RCC 7860 (cell line): ENCODE measurements at places on chromosomes 3 and 15.
A peak's percentile ranks its signal among the peaks of the same experiment; 100 is the strongest.

DNA sequence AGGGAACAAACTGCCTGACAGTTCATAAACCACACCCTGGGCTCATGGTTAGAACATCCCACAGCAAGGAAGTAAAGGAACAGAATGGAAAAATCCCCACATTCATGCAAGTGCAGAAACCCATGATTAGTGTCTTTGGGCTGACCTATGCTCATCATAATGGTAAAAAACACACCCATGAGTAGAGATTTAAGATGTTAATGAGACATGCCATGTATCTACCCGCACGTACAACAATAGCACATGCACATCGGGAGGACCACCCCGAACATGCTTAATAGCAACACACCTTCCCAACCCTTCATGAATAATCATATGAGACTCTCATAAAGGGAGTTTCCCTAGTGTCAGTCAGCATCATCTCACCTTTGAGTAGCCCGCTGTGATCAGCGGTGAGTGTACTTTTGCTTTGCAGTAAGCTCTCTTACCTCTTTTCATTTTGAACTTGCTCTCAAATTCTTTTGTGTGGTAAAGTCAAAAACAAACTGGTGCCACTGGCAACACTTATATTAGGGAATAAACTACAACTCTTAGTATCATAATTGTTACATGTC is 23.2 kb downstream of the ZBED2 start:
- DNase-seq = no peak

- DNase-seq = no peak
These were observed 27.0 kb downstream of the CHCHD6 start for GRCh38 chr3:126731044-126731443.

DNA sequence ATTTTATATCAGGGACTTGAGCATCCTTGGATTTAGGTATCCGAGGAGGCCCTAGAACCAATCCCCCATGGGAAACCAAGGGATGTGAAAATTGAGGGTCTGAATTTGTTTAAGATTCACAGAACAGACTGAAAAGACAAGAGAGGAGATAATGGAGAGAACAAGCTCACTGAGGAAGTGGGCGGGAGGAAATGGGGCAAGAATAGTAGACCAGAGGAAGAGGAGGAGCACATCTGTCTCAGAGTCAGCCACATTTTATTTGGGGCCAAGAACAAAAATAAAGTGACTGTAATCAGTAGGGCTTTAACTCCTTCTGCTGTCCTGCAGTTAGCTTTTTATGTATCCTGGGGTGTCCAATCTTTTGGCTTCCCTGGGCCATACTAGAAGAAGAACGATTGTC is 63.8 kb downstream of the BLM start:
- DNase-seq = no peak

- no peak for DNase-seq
These were observed 378.7 kb downstream of the ZNF385D start for GRCh38 chr3:21372316-21372715.

DNA sequence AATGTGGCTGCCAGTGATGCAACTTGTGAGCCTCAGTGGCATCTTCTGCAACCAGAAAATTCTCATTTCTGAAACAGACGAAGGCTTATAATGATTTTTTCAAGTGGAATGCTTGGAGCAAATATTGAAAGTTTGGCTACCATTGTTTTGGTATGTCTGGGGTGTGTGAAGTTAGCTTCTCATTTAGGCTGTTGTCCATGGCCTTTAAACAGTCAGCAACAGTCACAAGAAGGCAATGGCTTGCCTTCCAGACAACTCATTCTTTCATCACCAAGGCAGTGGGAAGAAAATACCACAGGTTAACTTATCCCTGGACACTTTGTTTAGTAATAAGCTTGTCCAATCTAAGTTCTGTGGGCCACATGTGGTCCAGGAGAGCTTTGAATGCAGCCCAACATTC is 4.7 kb upstream of the BNC1 start:
- peak; percentile 47 for DNase-seq

GRCh38 chr3:46843508-46843907 is 19.7 kb downstream of the MYL3 start:
- no peak for DNase-seq

DNA sequence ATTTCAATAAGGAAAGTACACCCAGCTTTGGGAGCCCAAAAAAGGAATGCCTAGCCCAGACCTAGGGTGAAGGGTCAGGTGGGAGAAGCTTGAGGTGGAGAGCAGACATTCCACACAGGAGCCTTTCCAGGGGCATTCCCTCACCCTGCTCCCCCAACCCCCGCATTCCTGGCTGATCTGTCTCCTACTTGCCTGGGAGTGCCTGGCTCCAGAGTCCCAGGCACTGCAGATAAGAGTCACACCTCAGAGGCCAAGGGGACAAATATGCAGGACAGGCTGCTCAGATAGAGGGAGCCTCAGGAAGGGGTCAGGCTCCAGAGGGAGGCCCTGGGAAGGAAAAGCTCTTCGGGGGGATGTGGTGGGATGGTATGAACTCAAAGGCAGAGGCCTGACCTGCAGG is 20.8 kb upstream of the HCN4 start:
- no peak for DNase-seq

- DNase-seq = no peak
These were observed 8.8 kb downstream of the CPNE9 start for GRCh38 chr3:9712415-9712814.

DNA sequence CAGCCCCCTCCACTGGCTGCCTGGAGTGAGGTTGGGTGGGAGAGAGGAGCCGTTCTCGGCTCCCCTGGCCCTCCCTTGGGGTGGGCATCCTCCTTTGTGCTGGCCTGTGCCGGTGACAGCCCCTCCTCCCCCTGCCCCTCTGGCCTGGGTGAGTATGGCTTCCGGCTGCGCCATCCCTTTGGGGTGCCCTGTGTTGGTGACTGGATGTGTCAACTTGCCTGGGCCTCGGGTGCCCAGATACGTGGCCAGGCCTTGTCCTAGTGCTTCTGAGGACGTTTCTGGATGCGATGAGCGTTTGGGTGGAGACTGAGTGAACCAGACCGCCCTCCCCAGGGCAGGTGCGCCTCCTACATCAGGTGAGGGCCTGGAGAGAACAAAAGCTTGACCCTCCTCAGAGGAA is 59.7 kb downstream of the PLXNA1 start:
- no peak for DNase-seq

DNA sequence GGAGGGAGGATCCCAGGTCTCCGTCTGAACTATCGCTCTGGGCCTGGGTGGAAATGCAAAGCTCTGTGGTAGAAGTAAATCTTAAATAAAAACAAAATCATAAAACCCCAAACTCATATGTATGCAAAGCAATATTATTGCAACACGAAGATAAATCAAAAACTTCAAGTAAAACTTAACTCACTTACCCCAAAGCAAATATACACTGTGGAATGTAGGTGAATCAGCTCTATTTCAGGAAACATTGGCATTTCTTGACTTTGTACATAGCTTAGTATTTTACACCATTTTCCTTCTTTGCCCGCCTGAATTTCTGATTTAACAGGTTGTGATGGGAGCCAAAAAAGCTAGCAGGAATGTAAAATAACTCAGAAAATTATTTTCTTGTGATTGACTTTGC is 126.2 kb downstream of the TPRG1 start:
- DNase-seq = no peak

GRCh38 chr3:127792541-127793292 is 29.6 kb downstream of the MGLL start:
- DNase-seq = peak; percentile 79

DNA sequence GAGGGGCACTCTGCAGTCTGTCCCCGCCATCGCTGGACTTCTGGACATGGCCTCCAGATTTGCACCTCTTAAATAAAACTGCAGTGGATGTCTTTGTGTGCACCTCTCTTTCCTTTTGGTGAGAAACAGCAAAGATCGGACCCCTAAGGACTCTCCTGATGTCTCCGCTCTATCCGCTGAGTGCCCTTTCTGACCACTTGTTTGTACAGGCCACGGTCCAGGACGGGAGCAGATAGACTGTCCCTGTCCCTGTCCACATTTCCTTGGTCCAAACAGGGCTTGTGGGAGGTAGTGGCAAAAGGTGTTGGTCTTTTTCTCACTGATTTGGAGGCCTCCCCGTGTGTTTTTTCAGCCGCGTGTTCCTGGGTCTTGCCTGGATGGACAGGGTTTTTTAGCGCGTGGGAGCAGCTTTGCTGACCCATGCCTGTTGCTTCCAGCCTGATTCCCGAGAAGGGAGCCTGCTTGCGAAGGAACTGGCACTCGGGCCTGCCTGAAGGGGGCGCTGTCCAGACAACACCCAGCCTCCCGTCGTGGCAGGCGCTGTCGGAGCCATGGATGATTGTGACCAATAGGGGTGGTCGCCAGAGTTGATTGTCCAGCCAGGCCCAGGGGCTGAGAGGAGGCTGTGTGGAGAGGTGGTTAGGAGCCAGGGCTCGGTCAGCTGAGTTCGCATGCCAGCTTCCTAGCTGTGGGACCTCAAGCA is 13.2 kb upstream of the STAB1 start:
- DNase-seq = no peak

DNA sequence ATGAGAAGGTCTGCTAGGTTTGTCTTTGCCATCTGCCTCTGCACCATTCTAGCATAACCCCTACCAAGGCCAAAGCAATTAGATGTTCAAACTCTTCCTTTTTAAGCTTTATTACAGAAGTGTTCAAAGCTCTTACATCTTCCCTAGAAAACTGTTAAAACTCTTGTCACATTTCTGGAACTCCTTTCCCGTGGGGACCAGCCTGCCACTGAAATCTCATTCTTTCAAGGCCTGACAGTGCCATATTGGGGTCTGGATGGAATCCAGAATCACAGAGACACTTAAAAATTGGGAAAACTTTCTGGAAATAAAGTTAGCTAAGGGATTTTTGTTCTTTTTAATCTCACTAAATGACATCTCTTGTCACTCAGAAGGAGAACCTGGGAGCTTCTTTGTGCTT is 153.8 kb upstream of the SLCO3A1 start:
- no peak for DNase-seq

- no peak for DNase-seq
These were observed 130.5 kb upstream of the BFSP2 start for GRCh38 chr3:133269393-133269792.

GRCh38 chr3:147943265-147943945 is 534.2 kb downstream of the ZIC1 start:
- DNase-seq = peak; percentile 80

- no peak for DNase-seq
These were observed 75.8 kb upstream of the FAM98B start for GRCh38 chr15:38378161-38378560.

GRCh38 chr3:107562969-107563529 is 40.3 kb downstream of the BBX start:
- DNase-seq = no peak

- DNase-seq = no peak
These were observed 272.4 kb upstream of the COL8A1 start for GRCh38 chr3:99365979-99366378.

GRCh38 chr3:154642145-154642544 is 212.2 kb upstream of the GPR149 start:
- no peak for DNase-seq

GRCh38 chr3:24725514-24726255 is 231.0 kb upstream of the THRB start:
- DNase-seq = no peak

- no peak for DNase-seq
These were observed 4.9 kb upstream of the RPN1 start for GRCh38 chr3:128655531-128655930.

- DNase-seq = no peak
These were observed 34.9 kb downstream of the CHDH start for GRCh38 chr3:53811143-53811927.

DNA sequence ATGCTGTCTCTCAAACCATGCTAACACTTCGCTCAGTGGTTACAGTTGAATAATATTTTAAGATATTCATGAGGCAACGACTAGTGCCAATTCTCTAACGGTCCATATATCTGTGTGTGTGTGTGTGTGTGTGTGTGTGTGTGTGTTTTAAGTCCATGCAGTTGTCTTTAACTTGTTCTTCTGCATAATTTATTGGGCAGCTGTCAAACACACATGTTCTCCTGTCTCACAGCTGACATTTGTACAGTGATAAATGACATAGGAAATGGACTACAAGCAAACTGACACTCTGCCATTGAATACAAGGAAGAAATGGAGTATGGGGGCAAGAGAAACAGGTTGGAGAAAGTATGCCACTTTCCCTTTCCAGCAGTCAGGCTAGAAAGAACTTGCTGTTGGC is 172.0 kb downstream of the PDZRN3 start:
- DNase-seq = no peak

DNA sequence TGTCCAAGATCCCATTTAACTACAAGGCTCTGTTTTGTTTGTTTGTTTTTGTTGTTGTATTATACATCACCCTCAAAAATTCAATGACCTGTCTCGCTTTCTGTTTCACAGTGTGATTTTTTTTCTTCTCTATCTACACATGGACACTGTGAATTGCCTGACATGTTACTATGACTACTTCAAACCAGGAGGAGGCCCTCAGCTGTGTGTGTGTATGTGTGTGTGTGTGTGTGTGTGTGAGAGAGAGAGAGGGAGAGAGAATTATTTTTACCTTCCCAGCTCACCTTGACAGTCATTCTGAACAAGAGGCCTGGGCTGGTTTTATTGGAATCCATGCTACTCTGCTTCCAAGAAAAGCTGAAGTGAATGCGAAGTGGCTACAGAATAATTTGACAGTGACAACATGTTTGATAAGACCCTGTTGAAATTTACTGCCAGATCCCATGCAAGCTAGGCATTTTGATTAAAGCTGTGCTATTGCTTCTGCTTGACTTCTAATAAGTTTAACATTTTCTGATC is 841.4 kb downstream of the NSUN3 start:
- no peak for DNase-seq

- no peak for DNase-seq
These were observed 42.3 kb downstream of the MAP3K13 start for GRCh38 chr3:185405243-185405642.

GRCh38 chr3:4866866-4867265 is 112.4 kb upstream of the BHLHE40 start:
- DNase-seq = no peak

DNA sequence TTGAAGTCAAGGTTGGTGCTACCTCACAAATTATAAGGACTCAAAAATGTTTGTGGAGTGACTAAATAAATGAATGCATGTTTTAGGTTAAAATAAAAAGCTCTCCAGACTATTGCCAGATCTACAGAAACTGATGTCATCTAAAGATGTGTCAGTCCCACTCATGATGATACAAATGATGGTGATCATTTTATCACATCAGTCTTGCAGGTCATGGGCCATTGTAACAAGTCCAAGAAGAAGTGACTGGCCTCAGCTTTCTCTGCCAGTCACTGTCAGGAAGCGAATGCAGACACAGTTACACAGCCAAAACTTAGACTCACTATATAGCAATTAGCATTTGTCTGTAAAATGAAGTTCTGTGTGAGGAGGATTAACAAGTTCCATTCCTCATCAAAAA is 18.5 kb downstream of the ATP8B4 start:
- DNase-seq = no peak

DNA sequence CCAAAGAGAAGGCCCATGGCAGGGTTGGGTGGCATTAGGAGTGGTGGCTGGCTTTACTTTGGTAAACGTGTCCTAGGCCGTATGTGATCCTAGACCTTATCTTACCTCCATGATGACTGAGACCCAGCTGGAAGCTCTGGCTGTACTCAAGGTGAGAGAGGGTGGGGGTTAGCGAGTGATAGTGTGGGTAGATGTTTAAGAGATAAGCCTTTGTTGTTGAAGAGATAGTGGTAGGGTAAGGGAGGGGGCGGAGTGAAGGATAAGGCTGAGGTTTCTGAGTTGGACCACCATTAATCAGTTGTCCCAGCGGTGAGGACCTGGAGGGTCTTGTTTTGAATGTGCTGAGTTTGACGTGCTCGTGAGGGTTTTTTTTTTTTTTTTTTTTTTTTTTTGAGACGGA is 61.5 kb upstream of the ULK4 start:
- DNase-seq = no peak
